ENCODE measurements at places on chromosomes 2 and 18.

DNA sequence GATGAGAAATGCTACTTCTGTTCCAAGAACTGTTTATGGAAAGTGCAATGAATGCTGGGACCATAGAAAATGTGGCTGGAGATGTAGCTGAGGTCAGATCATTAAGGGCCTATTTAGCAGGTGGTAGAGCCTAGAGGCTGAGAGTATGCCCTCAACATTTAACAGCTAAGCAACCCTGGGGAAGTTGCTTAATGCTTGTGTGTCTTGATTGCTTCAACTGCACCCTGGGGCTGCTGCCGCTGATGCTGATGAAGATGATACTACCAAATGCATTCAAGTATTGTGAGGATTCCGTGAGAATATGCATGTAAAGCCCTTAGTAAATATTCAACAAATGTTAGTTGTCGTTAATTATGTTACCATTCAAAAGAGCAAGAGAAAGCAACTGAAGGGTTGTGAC is 273.2 kb downstream of the BCL11A start:
- DNase-seq = no peak

- no peak for DNase-seq
These were observed 39.8 kb upstream of the EVA1A start for GRCh38 chr2:75600461-75601011.

GRCh38 chr2:63680455-63680854 is 91.7 kb downstream of the MDH1 start:
- DNase-seq = no peak

GRCh38 chr2:239752951-239753350 is 272.2 kb downstream of the NDUFA10 start:
- no peak for DNase-seq

- no peak for DNase-seq
These were observed 21.8 kb downstream of the RNF149 start for GRCh38 chr2:101286684-101287083.

- no peak for DNase-seq
These were observed 101.9 kb downstream of the NOL4 start for GRCh38 chr18:34122724-34123334.

- no peak for DNase-seq
These were observed 276.1 kb upstream of the NCKAP5 start for GRCh38 chr2:133844214-133844892.

GRCh38 chr18:8856769-8857393 is 151.5 kb downstream of the MTCL1 start:
- DNase-seq = no peak

DNA sequence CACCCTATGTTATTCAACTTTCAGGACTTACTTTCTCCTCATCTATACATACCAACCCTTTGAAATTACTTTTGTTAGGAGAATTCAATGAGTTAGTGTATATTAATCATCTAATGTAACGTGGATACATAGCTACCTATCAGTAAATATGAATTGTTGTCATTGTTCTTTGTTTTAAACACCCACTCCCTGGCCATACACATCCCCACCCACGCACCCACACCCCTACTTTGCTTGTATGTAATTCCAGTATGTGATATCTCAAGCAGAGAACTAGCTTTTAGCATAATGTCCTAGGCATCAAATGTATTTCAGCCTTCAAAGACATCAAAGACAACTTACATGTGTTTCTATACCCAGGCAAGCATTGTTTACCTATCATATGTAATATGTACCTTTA is 129.2 kb downstream of the MAP4K4 start:
- DNase-seq = no peak

- no peak for DNase-seq
These were observed 124.2 kb downstream of the GALR1 start for GRCh38 chr18:77373730-77374445.

- no peak for DNase-seq
These were observed 86.6 kb downstream of the MARCO start for GRCh38 chr2:119028327-119029174.

GRCh38 chr2:140359056-140359771 is 1579.0 kb upstream of the NXPH2 start:
- no peak for DNase-seq

DNA sequence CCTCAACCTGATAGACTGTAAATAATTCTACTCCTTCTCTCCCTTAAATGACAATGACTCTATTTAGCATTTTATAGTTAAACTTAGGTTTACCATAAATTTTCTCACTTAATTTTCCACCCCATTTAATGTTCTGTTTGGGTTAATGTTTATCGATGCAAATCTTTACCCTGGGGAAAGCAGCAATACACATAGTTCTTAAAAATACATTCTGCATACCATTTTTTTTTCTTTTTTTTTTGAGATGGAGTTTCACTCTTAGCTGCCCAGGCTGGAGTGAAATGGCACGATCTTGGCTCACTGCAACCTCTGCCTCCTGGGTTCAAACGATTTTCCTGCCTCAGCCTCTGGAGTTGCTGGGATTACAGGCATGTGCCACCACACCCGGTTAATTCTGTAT is 14.0 kb downstream of the STAM2 start:
- DNase-seq = no peak

DNA sequence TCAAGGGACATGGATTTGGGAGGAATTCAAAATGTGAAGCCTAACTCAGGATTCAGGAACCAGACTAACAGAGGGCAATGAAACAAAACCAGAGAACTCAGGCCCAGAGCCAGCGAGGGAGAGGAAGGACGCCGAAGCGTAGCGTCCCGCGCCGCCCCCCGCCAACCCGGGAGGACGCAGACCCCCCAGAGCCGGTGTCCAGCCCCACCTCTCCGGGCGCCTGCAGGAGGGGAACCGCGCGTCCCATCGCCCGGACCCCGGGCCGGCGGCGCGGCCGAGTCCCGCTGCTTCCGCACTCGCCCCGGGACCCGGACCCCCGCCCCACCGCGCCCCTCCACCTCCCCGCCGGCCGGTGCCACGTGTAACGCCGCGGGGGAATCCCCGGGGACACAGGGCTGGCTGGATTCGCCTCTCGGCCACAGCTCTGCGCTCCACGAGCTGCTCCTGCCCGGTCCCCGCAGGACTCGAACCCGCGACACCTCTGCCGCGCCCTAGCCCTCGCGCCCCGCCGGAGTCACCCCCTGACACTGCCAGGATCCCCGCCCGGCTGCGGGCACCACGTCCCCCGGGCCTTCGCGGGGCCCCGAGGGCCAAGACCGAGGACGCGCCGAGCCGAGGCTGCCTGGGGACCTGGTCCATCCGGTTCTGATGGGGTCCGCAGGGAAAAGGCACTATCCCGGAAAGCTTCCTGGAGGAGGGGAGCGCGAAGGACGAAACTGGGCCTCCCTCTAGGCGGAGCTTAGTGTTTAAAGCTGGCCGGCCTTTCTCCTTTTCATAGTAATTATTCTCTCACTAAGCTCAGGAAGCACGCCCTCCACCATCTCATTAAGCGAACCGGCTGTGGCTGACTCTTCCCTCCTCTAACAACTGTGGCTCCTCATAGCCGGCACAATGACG is 40.4 kb upstream of the FAM124B start:
- DNase-seq = no peak

- DNase-seq = no peak
These were observed 10.8 kb downstream of the LOXL3 start for GRCh38 chr2:74542978-74543377.

DNA sequence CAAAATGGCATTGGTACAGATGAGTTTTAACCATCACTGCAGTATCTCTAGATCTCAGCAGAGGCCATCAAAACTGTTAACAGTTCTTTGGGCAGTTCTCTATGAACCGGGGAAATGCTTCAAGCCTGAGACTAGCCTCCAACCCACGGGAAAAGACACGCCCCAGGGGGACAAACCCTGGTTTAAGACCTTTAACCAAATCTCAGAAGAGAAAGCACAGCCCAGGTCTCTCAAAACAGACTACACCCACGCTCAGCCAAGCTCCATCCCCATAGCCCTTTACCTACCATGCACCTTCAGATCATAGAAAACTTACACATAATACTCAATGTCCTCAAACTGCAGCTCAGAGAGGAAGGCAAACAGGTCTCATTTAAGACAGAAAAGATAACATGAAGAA is 78.3 kb downstream of the TMEM163 start:
- DNase-seq = no peak
